CD4-positive, alpha-beta T cell treated with Interleukin-1 beta for 1 hour (primary cell): ENCODE measurements at places on chromosomes 16 and 17.
A peak's percentile ranks its signal among the peaks of the same experiment; 100 is the strongest.

DNA sequence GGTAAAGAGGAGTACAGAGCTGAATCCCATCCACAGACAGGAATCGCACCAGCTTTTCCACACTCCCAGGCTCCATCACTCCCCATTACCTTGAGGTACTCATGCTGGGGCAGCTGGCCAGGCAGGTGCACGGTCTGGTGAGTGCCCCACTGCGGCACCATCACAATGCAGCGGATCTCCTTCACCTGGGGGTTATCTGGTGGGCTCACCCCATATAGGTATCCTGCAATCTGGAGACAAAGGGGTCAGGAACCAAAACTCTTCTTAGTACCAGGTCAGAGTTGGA is 1.8 kb upstream of the RILP start:
- no peak for DNase-seq

DNA sequence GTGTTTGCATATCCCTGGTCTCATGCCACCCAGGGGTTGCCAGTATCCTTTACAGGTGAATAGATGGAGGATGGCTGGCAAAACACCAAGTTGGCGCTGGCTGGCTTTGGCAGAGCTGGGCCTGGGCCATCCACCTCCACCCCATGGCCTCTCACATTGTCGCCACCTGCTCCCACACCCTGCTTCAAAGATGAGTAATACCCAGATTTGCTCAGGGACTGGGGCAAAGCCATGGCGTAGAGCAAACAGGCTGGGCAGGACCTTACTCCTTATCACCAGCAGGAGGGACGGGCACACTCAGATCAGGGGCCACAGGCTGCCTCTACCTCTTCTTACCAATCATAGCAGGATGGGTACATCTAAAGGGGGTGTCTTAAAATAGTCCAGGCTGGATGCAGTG is 24.3 kb downstream of the PLA2G10 start:
- DNase-seq, result no peak

- no peak for DNase-seq
These were observed 160.6 kb downstream of the IRX3 start for GRCh38 chr16:54125751-54126655.

DNA sequence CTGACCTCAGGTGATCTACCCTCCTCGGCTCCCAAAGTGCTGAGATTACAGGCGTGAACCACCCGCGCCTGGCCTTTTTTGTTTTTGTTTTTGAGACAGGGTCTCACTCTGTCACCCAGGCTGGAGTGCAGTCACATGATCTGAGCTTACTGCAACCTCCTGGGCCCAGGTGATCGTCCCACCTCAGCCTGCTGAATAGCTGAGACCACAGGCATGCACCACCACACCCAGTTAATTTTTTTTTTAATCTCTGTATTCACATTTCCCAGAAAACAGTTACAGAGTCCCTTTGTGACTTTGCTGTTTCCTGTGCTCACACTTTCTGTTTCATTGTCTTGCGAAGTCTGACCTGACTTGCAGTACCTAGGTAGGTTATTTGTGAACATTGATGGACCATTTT is 2.7 kb downstream of the CLUAP1 start:
- DNase-seq, result peak; percentile 68

- no peak for DNase-seq
These were observed 161.4 kb upstream of the CHMP6 start for GRCh38 chr17:80830020-80830780.

GRCh38 chr17:49633762-49634484 is 44.0 kb downstream of the SPOP start:
- no peak for DNase-seq

DNA sequence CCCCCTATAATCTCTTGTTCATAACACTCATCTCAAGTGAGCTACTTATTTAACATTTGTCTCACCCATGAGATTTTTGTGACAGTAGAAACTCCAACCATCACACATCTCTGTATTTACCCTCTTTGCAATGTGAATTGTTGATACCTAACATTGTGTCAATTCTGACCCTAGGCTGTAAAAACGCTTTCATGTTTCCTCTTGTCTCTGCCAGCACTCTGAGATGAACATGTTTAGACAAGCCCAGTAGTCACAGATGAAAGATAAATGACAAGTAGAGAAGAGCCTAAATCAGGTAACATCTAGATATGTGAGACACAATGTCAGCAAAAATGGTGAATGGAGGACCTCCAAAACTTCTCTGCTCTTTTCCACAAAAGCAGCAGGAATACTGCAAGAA is 1254.5 kb upstream of the GOT2 start:
- no peak for DNase-seq

- no peak for DNase-seq
These were observed 88.1 kb downstream of the AMFR start for GRCh38 chr16:56337131-56337857.

- no peak for DNase-seq
These were observed 594.7 kb downstream of the TP53TG3F start for GRCh38 chr16:34054137-34054536.

GRCh38 chr16:49776734-49777133 is 79.2 kb downstream of the ZNF423 start:
- DNase-seq, result no peak

GRCh38 chr17:17351901-17352781 is 49.0 kb downstream of the NT5M start:
- DNase-seq, result no peak

DNA sequence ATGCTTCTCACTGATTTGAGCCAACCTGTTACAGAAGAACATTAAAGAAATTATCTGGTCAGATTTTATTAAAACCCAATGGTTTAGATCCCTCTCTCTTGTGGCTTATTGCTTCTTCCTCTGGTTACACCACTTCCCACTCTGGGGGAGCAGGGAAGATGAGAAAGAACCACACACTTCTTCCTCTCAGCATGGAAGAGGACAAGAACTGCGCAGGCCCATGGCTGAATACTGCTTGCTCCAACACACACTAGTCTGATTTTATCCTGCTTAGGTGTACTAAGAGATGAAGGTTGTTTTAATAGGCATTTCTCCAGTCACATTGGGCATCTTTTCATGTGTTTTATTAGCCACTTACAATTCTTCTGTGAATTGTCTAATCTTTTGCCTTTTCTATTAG is 27.6 kb downstream of the MAP3K3 start:
- DNase-seq, result no peak

- DNase-seq, result no peak
These were observed 254.0 kb downstream of the CNTNAP4 start for GRCh38 chr16:76531236-76531635.

DNA sequence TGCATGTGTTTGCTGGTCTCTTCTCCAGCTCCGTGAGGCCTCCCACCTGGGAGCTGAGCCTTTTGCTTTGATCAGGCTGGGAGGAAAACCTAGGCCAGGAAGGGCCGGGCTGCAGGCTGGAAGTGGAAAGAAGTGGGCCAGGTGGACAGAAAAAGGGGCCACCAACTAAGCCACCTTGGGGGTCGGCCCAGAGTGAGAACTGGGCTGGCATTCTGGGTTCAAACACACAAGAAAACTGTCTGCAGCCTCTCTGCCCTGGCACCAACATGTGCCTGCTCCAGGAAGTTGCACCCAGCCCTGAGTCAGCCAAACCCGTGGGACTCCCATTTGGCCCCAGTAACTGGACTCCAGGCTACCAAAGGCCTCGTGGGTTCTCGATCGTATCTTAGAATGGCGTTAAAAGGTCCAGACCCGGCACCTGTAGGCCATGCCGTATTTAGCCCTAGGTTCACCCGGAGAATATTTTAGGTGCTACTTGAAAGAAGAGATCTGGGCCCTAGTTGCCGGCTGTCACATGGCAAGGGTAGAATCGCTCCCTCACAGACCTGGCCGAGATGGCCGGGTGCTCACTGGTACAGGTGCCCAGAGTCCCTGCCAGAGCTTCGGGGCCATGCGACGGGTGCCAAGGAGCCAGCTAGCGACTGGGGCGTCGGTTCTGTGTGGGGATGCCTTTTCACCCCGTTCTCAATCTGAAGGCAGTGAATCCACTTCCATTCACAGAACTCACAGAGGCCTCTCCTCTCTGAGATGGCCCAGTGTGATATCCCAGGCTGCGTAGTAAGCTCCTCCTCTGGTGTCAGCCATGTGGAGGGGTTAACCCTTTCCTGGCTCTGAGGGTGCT is 236.6 kb downstream of the MRTFB start:
- DNase-seq, result no peak

DNA sequence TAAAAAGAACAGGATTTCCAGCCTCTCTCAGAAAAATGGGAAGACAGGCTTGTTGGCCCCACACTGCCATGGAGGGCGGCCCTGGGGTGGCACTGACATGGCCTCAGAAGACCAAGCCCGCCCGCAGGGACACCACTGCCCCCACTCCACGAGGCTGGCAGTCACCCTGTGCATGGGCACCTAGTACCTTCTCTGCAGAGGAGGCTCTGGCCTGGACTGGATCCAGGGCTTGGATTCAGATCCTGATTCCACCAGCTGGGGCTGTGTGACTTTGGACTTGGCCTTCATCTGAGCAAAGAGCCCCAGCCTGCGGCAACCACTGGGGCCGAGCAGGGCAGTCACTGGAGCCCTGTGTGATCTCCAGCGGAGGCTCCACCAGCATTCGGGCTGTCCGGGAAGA is 16.8 kb upstream of the FASN start:
- DNase-seq, result no peak

GRCh38 chr16:87933140-87933495 is 3.2 kb downstream of the CA5A start:
- no peak for DNase-seq

DNA sequence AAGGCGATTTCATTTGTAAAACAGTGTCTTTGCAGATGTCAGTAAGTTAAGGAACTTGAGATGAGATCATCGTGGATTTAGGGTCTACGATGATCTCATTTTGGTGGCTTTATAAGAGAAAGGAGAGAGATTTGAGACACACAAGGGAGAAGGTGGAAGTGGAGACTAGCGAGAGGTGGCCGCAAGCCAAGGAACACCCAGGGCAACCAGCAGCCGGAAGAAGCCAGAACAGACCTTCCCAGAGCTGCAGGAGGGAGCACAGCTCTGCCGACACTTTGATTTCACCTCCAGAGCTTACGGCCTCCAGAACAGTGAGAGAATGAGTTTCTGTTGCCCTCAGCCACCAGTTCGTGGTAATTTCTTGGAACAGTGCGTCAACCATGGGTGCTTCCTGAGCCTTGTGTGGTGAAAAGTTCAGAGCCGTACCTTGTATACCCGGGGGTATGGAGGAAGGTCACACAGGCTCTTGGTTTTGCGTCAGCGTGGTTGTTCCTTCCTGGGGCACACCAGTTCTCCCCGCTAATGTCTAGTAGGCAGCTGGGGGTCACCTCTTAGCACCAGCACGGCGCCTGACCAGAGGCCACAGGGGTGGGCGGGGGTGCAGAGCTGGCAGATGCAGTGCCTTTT is 12.9 kb upstream of the SEC14L1 start:
- peak; percentile 68 for DNase-seq

- DNase-seq, result no peak
These were observed 17.8 kb upstream of the CRK start for GRCh38 chr17:1473841-1474240.

DNA sequence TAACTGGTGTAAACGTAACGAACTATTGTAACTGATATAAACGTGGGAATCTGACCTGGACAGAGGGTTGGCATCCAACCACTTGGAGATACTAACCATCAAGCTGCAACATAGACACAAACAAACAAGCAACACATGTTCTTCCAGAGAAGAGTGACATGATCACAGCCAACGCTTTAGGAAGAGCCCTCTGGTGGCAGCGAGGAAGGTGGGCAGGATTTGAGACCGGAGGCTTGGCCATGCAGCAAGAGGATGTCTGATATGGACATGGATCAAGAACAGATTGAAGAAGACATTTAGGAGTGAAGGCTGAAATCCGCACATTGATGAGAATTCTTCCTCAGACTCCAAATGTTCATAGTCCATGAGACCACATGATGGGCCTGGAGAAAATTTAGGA is 40.3 kb upstream of the TNRC6A start:
- DNase-seq, result no peak

- DNase-seq, result no peak
These were observed 26.9 kb downstream of the ZCCHC14 start for GRCh38 chr16:87465879-87466278.

GRCh38 chr17:77933777-77934398 is 24.6 kb upstream of the TNRC6C start:
- no peak for DNase-seq

DNA sequence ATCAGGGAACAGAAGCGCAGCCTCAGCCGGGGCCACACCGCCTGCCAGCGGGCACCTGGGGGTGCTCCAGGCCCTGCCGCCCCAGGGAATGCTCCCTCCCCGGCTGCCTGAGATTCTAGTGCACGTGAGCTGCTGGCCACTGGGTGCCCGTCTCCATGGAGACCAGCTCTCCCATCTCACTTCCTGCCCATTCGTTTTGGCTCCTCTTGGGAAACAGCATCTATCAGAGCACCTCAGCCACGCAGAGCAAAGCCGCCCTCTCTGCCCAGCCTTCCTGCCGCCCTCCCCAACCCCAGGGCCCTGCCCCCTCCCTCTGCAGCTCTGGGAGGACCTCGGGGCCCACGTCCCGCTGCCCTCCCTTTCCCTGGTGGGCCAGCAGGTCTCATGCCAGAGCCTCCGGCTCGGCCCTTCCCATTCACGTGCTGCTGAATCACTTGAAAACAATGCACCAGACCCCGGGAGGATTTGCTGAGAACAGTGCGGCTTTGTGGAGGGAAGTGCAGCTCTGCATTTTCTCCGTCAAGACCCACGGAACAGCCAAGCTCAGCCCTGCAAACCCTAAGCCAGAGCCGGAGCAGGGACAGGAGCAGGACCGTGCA is 19.4 kb downstream of the CEP295NL start:
- peak; percentile 45 for DNase-seq

GRCh38 chr17:29674281-29674680 is 51.6 kb upstream of the CORO6 start:
- DNase-seq, result no peak

DNA sequence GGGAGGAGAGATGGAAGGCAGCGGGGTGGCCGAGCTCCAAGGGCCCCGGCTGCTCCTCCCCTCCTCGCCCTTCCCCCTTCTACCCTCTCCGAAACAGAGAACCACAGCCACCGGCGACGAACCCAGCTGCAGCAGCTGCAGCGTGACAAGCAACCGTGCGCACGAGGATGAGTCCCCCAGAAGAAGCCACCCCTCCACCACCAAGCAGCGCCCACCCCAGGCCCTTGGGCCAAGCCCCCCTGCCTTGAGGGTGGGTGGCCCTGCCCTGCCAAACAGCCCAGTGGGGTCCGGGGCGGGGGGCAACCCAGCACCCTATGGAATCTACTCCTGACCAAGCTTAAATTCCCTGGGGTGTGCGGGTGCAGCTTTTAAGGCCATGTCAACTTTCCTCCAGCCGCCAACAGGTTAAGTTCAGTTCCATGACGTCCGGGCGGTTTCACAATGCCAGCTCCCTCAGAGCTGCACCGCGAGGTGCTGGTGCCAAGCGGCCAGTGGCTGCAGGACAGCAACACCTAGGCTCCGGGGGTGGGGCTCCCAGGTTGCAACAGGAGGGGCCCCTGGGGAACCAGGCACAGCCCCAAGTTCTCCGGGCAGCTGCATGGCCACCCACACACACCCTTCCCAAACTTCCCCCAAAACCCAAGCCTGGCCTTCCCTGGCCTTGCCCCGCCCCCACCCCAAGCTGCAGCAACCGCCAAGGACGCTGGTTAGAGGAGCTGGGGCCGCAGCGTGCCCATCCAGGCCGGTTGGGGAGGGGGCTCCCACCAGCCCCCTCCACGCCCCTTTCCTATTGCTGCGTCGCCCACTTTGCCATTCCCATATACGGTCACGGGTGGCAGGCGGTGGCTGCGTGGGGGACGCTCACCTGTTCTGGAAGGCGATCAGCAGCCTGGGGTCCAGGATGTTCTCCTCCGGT is 2.0 kb downstream of the CBX4 start:
- DNase-seq, result peak; percentile 60

GRCh38 chr17:49468811-49469385 is 26.2 kb upstream of the NGFR start:
- no peak for DNase-seq

- DNase-seq, result no peak
These were observed 39.0 kb downstream of the SOST start for GRCh38 chr17:43719578-43719977.

GRCh38 chr17:56300144-56300543 is 146.9 kb downstream of the ANKFN1 start:
- no peak for DNase-seq
